ENCODE measurements at places on chromosomes 2 and 18. TPM values are rescaled to one million over a fixed set of nuclear protein-coding genes. Genes with fewer than 3 reads are reported as not detected.

SKOR2 gene
- not detected for total RNA-seq

CCT7 gene
- total RNA-seq, result 495 TPM

BOLL gene
- not detected for total RNA-seq

C2orf66 gene
- 0.98 TPM for total RNA-seq

EN1 gene
- total RNA-seq, result not detected

ARL4C gene
- total RNA-seq, result 6.4 TPM

INHBB gene
- 0.16 TPM for total RNA-seq

KIAA2012 gene
- total RNA-seq, result not detected

C2orf78 gene
- not detected for total RNA-seq

CABLES1 gene
- total RNA-seq, result 3.2 TPM

STK17B gene
- total RNA-seq, result 17.1 TPM

ABHD1 gene
- not detected for total RNA-seq

FOXI3 gene
- total RNA-seq, result not detected

FAM124B gene
- not detected for total RNA-seq

GPR75 gene
- 4.0 TPM for total RNA-seq

IL37 gene
- not detected for total RNA-seq

VPS54 gene
- 16.5 TPM for total RNA-seq

GPC1 gene
- 36.9 TPM for total RNA-seq

MAP2 gene
- 16.2 TPM for total RNA-seq

Data from MCF 10A (cell line).